ENCODE measurements at places on chromosomes 12 and 14.

DNA sequence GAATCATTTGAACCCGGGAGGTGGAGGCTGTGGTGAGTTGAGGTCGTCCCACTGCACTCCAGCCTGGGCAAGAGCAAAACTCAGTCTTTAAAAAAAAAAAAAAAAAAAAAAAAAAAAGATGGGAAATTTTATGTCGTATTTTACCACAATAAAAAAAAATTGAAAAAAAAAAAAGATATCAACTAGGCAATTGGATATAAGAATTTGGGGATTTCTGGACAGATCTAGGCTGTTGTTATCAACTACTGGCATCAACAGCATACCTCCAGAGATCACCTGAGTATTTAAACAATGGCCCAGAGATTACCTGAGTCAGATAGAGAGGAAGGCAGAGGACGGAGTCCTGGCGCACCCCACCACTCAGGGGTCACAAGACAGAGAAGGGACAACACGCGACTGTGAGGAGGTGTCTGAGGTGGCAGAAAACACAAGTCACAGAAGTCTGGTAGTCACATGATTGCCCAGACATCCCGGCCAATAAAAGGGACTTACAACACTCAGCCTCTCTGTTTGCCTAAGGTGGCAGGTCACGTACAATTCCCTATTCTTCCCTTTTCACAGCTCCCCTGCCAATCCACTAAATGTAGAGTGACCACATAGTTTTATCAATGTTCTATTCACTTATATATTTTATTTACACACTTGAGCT, 1.8 kb downstream of the SPRING1 start:
- no peak for DNase-seq

DNA sequence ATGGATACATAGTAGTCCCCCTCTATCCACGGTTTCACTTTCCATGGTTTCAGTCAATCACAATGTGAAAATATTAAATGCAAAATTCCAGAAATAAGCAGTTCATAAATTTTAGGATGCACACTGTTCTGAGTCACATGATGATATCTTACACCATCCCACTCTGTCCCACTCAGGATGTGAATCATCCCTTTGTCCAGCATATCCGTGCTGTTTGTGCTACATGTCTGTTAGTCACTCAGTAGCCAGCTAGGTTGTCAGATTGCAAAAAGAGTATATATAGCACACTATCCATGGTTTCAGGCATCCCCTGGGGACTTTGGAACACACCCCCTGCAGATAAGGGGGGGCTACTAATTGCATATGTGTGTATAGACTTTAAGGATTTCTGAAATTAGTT, 8.1 kb upstream of the NAA30 start:
- DNase-seq: no peak

DNA sequence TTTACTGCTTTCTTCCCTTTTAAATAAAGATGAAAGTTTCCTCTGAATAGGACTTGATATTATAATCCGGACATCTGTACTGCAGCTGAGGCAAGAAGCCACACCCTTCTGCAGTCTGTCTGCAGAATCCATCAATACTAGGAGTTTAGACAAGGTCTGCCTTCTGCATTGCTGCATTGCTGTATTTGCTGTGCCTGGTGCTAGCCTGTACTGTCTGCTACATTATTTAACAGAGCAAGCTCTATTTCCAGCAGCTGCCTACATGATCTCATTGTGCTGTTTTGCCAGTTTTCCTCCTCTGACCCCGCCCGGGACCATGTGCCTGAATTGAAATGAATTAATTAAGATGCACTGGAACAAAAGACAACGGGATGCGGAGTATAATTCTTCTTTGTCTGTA, 1.7 kb downstream of the TUBA1A start:
- DNase-seq: no peak

- no peak for DNase-seq
Measured at GRCh38 chr14:91732859-91733477, 1.1 kb upstream of the CATSPERB start.

- DNase-seq: no peak
Measured at GRCh38 chr12:93573552-93574223, 1.2 kb downstream of the SOCS2 start.

DNA sequence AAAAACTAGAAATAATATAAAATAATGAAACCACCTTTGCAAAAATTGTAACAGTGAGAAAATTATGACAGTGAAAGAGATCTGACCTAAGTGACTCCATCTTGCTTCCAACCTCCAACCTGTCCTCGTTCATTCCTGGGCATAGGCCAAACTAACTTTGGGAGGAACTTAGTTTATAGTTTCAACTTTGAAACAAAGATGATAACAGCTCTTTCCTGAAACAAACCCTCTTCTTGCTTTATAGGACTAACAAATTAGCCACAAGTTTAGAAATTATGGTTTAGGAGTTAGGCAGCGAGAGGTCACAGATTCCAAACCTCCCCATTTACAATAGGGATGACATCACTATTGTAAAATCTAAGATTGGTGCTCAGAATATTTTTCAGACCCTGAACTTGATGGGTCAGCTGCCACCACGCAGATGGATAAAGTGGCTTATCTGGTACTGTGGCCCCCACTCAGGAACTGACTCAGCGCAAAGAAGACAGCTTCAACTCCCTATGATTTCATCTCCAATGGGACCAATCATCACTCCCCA, 32.8 kb upstream of the OR10AD1 start:
- no peak for DNase-seq

DNA sequence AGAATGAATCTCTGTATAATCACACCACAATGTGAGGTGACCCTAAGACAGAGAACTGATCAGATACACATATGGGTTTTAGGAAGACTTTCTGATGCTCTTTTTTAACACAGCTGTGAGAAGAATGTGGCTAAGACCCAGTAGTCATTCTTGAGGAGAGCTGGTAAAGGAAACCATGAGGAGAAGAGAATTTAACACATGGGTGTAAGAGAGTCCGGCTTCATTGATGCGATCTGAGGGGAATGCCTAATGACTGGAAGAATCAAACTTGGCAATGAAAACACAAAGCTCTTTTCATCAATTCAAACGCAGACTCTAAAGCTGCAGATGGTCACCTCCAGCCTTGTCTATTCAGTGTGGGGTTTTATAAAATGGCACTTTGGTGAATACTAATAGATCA, 79.3 kb downstream of the FOXA1 start:
- no peak for DNase-seq

- DNase-seq: no peak
Measured at GRCh38 chr14:43161477-43161876, 1345.6 kb downstream of the FSCB start.

DNA sequence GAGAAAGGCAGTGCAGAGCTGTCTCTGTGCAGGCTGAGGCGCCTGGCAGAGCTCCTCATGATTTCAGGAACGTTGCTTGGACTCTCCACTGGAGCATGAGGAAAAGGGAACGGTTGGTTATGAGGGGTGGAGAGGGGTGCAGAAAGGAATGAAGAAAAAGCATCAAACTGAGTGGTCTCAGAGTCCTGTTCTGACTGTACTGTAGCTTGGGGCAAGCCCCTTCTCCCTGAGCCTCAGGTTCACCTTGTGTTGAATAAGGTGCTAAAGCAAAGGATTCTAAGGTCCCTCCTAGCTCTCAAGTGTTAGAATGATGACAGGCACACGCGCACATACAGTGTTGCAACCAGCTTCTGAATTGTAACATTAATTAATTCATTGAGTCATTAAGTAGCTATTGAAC, 125.2 kb upstream of the PARP11 start:
- DNase-seq: no peak

DNA sequence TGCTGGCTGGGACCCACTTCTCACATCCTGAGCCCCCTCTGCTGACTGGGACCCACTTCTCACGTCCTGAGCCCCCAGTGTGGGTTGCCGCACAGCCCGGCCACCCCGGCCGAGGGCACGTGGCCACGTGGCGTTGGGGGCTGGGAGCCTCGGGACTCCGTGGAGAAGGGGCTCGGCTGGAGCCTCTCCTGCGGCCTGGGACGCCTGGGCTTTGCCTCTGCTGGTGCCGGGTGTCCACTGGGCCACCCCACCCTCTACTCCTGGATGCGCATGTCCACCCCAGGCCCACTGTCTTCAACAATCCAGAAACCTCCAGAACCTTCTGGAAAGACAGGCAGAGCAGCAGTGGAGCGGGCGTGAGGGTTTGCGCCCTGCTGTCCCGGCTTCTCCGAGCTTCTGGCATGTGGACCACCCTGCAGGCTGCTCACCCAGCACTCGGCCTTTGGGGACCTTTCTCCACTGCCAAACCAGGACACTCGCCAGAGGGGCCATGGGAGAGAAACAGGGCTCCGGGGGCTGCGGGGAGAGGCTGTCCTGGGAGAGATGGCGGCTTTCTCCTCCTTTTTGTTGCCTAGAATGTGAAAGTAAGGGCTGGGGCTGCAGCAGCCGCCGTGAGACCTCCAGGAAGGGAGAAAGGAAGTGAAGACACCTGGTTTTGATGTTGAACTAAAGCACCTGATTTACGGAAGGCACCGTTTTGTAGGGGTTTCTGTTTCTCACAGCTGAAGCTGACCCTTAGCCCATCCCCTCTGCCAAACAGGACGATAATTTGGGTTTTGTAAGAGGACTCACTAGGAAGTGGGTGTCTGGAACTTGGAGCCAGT, 30.0 kb downstream of the NOC4L start:
- no peak for DNase-seq

DNA sequence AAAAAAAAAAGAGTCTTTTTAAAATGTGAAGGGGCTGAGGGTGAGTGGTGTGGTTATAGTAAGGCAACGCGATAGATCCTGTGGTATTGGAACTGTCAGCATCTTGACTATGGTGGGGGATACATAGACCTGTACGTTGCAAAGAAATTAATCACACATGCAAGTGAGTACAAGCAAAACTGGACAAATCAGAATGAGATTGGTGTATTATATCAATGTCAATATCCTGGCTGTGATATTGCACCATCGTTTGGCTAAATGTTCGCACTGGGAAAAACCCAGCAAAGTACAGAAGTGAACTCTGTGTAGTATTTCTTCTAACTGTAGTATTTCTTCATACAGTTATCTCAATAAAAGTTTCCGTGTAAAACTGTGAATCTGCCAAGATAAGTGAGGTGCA, 67.9 kb downstream of the GCH1 start:
- no peak for DNase-seq

DNA sequence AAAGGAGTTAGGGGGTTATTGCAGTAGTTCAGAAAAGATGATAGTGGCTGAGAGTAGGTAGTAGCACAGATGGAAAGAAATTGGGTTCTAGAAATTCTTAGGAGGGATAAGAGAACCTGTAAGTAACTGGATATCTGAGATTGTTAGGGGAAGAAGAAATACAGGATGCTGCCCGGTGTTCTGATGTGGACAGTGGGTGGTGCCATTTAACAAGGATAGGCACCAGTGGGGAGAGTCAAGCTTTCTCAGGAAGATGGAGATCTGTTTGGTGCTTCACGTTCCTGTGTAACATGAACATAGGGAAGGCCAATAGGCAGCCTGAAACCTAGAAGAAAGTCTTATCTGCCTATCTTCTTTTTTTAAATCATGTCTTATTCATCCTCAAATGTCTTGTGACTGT, 245.9 kb downstream of the NPAS3 start:
- no peak for DNase-seq

GRCh38 chr12:53103860-53104305, 597 bp downstream of the SOAT2 start:
- no peak for DNase-seq

DNA sequence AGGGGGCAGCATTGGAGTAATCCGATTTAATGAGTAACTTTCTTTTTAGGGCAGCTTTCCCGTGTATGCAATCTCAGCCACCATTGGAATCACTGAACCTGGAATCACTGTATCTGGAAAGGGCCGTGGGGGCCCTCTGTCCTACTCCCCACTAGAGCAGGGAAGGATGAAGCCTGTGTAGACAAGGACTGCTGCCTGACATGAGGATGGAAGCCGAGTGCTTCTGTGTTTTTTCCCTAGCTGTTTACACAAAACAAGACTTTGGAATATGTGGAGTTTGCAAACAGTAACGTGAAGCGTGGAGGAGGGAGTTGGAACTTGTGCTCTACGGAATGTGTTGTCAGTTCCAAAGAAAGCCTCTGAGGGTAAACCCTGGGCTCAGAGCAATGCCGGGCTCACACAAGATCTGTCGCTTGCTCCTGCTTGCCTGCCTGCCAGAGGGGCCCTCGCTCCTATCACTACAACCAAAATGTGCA, 32.4 kb upstream of the HDAC7 start:
- DNase-seq: no peak

DNA sequence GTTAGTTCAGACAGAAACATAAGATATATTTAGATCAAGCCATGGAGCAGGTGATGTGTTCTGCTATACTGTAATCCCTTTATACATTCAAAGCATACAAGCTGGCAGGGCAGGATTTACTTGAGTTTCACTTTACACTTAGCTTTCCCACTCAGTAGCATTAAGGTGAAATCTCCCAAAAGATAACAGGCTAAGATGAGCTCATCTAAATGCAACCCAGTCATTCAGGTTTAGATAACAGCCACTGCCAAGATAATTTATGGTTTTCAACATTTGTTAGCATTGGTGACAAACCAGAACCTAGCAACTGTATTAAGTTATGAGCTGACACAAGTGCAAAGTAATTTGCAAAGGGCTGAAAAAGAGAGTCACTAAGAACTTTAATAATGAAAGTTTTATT, 925.1 kb upstream of the ATXN7L3B start:
- no peak for DNase-seq

- DNase-seq: no peak
Measured at GRCh38 chr14:51730098-51730497, 78.4 kb downstream of the FRMD6 start.

- DNase-seq: no peak
Measured at GRCh38 chr14:105128059-105128458, 40.5 kb downstream of the JAG2 start.

GRCh38 chr14:91246051-91246852, 1.7 kb upstream of the GPR68 start:
- peak; percentile 66 for DNase-seq

DNA sequence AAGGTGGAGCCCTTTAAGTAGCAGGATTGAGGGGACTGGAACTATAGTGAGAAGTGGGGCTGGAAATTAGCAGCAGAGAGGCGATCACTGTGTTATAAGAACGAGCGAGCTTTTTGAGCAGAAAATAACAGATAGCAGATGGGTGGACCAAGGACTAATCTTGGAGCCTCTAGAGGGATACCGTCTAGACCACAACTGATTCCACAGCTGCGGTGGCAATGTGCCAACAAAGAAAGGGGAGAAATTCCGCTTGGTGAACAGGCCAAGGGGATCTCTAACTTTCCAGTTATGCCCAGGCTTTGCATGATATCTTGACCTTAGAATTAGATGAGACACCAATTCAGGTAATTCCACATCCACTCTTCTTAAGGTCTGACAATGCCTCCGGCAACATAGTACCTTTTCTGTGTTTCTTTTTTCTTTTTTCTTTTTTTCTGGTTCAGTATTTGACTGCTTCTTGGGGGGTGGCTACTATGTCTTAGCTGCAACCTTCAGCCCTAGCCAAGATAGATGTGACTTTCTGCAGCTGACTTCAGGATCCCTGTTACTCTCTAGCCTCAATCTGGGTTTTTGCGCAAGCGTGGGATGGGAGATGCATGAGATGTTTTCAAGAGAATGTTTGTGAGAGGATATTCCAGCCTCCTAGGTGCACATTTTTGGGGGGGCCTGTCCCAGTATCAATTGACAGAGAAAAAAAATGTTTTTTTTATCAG, 143.4 kb upstream of the CPSF6 start:
- DNase-seq: no peak

- no peak for DNase-seq
Measured at GRCh38 chr12:30661210-30661609, 34.5 kb downstream of the IPO8 start.
